ENCODE measurements at places on chromosomes 6 and 20.

- DNase-seq = no peak
These were observed 141.6 kb downstream of the FOXO3 start for GRCh38 chr6:108702106-108702851.

DNA sequence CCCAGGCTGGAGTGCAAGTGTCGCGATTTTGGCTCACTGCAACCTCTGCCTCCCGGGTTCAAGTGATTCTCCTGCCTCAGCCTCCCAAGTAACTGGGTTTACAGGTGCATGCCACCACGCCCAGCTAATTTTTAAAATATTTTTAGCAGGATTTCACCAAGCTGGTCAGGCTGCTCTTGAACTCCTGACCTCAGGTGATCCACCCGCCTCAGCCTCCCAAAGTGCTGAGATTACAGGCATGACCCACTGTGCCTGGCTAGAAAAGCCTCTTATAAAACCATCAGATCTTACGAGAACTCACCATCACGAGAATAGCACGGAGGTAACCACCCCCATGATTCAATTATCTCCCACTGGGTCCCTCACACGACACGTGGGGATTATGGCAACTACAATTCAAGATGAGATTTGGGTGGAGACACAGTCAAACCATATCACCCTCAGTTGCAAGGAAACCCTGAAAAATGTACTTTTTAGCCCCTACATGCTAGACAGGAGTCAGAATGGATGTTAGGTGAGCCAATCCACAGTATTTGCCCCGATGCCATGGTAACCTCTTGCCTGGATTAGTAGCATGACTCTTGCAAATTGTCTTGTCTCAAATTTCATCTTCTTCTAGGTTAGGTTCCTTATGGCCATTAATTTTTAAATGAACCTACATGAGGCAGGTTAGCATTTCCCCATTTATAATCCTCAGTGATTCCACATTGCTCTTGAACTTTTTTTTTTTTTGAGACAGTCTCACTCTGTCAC, 17.1 kb upstream of the SASH1 start:
- DNase-seq = no peak

DNA sequence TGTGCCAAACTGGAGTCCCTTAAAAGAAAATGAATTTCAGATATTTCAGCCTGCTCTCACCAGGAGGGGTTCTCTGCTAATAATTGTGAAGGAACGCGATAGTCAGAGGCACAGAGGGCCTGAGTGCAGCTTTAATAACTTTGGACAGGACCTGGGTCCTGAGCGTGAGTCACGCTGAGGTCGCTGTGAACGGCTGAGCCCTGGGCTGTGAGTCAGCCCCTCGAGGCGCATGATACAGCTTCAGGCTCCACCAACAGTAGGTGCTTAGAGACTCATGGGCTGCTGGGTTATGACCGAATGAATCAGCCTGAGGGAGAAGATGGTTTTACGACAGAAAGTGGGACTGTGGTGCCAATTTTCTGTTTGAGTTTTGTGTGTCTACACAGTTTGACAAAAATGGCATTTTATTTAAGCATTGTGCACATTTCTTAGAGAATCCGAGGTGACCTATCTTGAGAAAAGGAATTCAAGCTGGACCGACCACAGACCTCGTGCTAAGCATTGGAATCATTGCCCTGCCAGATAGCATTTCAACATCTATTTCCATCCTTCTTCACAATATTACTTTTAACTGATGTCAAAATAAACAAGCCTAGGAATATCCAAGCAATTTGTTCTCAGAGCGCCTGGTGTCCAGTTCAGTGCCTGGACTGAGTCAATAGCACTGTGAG, 183.0 kb downstream of the THBS2 start:
- DNase-seq = peak; percentile 73

GRCh38 chr6:27138406-27138805, 109.1 kb upstream of the PRSS16 start:
- DNase-seq = no peak

DNA sequence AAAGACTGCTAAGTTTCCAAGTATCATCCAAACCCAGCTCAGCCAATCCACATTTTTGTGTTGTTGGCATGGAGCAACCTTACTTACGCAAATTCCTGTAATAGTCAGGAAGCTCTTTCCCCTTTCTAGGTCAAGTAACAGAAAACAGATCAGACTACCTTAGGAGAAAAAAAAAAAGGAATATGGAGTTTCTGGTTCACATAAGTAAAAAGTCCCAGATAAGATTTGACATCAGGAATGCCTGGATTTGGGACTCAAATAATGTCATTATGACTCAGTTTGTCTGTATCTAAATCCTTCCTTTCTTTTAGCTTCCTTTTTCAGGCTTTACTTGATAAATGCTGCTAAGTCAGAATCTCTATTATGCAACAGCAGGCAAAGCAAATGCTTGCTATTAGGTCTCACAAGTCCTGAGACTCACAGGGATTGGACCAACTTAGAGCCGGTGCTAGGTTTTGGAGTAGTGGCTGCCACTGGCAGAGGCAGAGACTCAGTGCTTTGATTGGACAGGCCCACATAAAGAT, 44.5 kb downstream of the NCOA7 start:
- DNase-seq = no peak

- no peak for DNase-seq
These were observed 61.7 kb downstream of the RIOK1 start for GRCh38 chr6:7451326-7451725.

DNA sequence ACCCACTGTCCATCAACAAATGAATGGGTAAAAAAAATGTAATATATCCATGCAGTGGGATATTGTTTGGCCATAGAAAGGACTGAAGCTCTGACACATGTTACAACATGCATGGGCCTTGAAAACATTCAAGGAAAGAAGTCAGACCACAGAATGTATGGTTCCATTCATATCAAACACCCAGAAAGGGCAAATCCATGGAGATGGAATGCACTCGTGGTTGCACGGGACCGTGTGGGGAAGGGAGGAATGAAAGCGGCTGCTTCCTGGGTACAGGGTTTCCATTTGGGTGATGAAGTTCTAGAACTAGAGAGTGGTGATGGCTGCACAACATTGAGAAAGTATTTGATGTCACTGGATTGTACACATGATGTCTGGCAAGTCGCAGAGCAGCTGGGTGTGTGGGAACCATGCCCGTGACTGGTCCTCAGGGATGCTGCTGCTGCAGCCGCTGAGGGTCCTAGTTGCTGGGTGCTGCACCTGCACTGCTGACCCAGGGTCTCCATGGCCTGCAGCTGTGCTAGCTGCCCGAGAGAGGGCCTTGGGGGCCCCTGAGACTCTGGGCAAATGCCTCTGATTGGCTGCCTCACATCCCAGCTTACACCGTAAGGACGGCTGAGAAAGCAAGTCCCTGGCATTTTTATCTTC, 220.3 kb downstream of the NRN1 start:
- no peak for DNase-seq

- no peak for DNase-seq
These were observed 149.9 kb upstream of the UST start for GRCh38 chr6:148596891-148597455.

DNA sequence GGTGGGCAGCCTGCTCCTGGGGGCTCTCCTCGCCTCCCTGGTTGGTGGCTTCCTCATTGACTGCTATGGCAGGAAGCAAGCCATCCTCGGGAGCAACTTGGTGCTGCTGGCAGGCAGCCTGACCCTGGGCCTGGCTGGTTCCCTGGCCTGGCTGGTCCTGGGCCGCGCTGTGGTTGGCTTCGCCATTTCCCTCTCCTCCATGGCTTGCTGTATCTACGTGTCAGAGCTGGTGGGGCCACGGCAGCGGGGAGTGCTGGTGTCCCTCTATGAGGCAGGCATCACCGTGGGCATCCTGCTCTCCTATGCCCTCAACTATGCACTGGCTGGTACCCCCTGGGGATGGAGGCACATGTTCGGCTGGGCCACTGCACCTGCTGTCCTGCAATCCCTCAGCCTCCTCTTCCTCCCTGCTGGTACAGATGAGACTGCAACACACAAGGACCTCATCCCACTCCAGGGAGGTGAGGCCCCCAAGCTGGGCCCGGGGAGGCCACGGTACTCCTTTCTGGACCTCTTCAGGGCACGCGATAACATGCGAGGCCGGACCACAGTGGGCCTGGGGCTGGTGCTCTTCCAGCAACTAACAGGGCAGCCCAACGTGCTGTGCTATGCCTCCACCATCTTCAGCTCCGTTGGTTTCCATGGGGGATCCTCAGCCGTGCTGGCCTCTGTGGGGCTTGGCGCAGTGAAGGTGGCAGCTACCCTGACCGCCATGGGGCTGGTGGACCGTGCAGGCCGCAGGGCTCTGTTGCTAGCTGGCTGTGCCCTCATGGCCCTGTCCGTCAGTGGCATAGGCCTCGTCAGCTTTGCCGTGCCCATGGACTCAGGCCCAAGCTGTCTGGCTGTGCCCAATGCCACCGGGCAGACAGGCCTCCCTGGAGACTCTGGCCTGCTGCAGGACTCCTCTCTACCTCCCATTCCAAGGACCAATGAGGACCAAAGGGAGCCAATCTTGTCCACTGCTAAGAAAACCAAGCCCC, 16.0 kb downstream of the SLC2A10 start:
- DNase-seq = no peak

GRCh38 chr6:126628125-126628524, 288.2 kb downstream of the CENPW start:
- no peak for DNase-seq
